Activated naive CD4-positive, alpha-beta T cell treated with anti-CD3 and anti-CD28 coated beads, Interleukin-2, amount 50 U/mL, for 72 hours (primary cell): ENCODE measurements at places on chromosomes 7 and 10. TPM values are rescaled to one million over a fixed set of nuclear protein-coding genes. Genes with fewer than 3 reads are reported as not detected.

GRCh38 chr10:49187950-49188761 is at the start of gene TMEM273:
TSS of gene TMEM273 (minus strand) at chr10:49188391. CDS start at chr10:49188336, 55 bp downstream.
- DNase-seq = no peak

DNA sequence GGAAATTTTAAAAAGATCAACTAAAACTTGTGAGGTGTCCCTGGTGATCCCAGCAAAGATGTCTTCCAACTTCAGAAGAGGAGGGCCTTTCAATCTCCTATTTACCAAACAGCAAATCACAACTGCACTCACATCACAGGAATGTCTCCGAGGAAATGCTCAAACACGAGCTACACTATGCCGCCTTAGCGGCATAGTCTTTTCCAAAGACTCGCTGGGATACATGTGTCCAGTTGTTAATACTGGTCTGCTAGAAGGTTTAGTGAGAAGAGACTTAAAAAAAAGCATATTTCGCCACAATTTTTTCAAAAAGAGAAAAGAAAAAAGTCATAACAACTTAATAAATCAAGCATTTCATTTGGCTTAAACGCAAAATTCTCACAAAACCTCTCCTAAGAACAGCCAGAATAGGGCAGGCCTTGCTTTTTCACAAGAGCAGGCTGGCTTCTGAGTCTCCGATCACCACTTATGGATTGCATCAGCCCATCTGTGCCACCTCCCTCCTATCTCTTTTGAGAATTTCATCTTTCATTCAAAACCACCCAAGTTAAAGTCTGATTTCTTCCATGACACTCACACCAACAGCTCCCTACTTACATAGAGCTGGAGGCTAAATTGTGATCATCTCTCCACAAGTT is 66.1 kb downstream of the GNA12 start:
- DNase-seq = no peak

Gene PLXDC2
- total RNA-seq = not detected

DNA sequence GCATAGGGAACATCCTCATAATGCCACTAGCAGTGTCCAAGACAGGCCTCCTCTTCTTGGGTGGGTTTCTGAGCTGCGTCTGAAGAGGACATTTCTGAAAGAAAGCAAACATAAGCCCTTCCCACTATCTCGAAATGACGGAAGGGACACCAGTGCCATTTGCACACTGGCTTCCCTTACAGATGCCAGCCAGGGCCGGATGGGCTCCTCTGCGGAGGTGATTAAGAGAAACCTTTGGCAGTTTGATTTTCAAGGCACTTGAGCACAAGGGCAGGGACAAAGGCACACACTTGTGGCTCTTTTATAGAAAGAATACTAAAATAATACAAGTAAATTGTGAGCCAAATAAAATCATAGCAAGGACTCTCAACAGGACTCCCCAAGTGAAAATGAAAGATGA is 106.6 kb upstream of the CELF2 start:
- DNase-seq = no peak
